ENCODE measurements at places on chromosomes 11 and 22.

- no peak for DNase-seq
Observed at GRCh38 chr11:113465786-113466185, 9.4 kb downstream of the DRD2 start.

GRCh38 chr11:18853086-18853720, 61.6 kb upstream of the PTPN5 start:
- DNase-seq, result no peak

- no peak for DNase-seq
Observed at GRCh38 chr22:29838599-29838956, 504 bp upstream of the ASCC2 start.

DNA sequence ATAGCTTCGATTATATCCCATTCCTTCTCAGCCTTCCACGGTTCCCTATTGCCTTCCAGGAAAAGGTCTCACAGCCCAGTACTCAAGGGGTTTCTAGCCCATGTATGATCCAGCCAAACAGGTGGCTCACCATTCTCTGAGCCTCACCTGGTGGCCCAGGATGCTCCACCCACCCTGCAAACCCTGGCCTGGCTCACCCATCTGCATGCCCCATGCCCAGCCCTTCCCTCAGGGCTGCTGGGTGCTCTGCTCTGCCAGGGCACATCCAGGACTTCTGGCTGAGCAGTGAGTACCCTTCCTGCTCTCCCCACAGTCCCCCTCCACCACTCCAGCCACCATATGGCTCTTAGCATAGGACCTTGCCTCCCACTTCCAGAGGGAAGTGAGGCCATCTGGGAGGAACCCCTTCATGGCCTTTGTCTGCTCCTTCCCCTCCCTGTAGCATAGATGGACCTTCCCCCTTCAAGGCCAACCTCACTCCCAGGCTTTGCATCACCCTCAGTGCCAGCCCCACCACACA, 5.8 kb upstream of the RCOR2 start:
- DNase-seq, result no peak

GRCh38 chr11:118842369-118842768, 41.3 kb upstream of the CXCR5 start:
- no peak for DNase-seq

GRCh38 chr11:93791493-93791892, 7.4 kb downstream of the MED17 start:
- no peak for DNase-seq

DNA sequence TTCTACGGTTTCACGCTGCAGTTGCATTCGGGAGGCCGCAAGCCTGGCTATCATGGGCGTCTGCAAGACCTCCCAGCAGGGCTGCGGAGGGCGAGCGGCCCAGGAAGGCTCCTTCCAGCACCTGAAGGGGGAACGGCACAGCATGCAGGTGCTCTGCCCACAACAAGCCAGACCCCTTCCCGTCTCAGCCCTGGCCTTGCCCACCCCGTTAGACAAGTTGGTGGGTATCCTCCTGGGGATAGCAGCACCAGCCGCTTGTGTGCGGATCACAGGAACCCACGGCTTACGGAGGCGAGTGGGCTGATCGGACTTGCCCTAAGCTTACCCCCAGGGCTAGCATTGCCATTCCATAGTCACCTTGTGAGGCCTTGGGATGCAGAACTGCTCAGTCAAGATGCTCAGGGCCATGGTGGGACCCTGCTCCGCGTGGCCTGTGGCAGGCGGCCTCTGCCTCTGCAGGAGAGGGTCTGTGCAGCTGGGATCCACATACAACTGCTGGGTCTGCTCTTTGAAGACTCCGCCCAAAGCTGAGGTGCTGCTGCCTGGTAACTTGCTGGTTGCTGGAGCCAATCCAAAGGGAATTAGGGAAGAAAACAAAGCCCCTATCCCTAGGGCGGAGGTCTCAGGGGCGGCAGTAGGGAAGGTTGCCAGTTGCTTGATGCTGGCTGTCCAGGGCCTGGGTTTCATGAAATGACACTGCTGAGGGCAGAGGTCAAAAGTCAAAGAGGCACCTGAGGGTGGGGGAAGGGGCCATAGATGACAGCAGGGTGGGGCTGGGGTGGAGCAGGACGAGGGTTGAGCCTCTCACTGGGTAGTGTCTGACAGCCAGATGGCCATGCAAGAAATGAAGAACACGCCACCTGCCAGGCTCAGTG, 1.4 kb upstream of the OSBPL5 start:
- no peak for DNase-seq

DNA sequence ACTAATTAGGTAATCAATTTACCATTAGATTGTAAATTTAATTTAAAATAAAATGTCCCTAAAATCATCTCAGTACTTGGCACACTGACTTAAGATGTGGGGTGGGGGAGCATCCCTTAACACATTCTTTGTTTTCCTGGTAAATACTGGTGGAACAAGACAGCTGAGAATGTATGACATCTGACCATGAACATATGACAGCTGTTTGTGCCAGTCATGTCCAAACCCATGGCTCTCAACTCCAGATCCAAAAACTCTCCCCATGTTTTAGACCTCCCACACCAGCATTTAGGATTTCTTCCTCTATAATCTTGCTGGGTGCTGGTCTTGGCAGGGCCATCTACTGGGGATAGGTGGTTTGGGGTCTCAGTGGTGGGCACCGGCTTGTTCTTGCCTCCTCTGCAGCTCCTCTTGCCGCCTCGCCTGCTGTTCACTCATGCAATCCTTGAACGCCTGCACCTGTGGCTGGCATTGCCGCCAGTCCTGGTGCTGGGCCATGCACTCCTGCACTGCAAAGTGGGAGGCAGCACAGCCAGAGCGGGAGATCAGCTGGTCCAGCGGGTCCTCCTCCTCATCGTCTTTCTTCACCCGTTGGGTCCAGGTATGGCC, 3.8 kb downstream of the COA4 start:
- no peak for DNase-seq

DNA sequence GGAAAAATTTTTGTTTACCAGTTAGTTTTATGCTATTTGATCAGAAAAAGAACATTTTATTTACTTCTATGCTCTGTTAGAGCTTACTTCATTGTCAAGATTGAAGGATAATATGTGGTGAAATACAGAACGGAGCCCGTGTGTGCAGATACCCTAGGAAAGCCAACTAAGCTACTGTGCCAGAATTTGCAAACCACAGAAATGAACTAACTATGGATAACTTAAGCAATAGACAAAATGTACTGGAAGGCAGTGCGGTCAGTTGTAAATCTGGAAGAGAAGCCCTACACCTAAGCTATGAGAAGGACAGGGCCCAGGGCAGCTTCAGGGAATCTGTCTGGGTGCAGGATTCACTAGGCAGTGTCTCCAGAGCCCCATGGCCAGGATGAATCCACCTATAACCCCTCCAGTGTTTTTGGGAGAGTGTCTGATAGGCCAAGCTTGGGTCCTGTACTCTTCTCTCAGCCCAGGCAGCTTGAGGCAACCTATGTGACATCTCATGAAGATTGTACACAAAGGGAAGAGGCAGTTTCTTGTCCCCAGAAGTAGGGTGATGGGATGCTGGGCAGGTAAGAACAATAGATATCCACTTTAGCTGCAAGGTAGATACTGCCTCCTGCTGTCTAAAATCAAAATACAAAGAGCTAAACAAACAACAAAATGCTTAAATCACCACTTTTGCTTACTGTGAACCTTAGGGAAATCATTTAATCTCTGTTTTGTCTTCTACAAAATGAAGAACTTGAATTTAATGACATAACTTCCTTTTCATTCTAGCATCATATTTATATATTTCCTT, 12.1 kb downstream of the MMP7 start:
- peak; percentile 7 for DNase-seq

DNA sequence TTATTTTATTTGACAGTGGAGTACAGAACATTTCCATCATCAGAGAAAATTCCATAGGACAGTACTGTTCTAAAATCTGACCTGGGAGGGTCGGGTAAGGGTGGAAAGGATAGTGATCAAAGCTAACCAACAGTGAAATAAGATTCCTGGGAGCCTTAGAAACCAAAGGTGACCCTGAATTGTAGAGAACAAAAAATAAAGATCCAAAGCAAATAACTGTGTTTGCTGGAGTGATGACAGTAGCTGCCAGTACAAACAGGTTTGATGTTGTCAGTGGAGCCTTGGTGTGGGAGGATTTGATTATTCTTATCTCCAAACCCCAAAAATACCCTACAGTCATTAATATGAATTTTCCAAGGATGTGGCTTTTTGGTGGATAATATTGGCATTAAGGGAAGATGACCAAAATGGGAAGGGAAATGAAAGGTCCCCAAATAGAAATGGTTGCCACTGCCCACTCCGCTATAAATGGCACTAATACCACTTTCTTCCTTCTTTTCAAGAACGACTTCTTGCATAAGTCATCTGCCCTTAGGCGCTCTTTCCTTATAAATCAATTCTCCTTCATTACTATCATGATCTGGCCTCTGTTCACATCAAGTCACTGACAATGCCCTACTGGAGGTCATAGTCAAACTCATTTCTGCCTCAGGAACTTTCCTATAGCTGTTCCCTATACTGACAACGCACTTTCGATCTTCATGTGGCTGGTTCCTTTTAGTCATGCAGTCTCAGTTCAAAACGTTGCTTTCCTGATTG, 44.4 kb downstream of the EHF start:
- DNase-seq, result no peak
